ENCODE measurements at places on chromosomes 11 and 22.

DNA sequence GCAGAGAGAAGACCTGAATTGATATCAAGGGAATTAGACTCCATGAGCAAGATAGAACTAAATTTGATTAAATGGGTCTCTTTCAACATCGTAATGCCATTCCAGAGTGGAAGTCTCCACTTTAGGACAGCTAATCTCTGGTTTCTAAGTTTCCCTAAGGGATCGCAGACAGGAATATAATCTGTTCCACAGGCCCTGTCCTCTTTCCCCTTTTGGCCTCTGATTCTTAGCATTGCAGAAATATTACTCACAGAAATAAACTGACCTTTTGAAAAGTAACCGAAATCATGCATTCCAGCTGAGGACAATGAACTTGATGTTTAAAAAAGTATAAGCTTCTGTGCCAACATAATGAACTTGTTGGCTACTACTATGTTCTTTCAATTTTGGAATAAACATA is 227.8 kb downstream of the ETS1 start:
- DNase-seq, result no peak

GRCh38 chr11:104118105-104118744 is 45.7 kb downstream of the PDGFD start:
- DNase-seq, result no peak

DNA sequence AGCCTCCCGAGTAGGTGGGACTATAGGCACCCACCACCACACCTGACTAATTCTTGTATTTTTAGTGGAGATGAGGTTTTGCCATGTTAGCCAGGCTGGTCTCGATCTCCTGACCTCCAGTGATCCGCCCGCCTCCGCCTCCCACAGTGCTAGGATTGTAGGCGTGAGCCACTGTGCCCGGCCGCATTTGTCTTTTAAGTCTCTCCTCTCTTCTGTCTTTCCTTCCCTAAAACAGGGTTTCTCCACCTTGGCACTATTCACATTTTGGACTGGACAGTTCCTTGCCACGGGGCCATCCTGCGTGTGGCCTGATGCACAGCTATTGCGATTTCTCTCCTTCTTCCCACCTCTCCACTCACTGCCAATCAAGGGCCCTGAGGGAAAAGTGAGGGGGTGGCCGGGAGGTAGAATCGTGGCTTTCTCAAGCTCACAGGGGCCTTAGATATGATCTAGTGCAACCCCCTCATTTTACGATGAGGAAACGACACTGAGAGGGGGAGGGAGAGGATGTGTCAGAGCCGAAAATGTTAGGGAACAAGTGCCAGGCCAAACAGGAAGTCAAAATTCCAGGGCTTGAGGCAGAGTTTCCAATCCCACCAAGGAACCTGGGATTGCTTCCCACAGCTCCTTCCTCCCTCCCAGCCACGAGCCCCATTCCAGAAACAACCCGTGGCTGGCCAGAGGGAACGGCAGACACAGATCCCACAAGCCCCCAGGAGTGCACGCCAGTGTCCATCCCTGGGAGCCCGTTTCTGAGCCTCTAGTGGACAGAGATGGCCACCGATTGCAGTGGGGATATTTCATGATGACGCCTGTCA is 21.2 kb downstream of the SCGB1A1 start:
- DNase-seq, result no peak

GRCh38 chr11:105130189-105130813 is 9.3 kb downstream of the CARD18 start:
- no peak for DNase-seq

DNA sequence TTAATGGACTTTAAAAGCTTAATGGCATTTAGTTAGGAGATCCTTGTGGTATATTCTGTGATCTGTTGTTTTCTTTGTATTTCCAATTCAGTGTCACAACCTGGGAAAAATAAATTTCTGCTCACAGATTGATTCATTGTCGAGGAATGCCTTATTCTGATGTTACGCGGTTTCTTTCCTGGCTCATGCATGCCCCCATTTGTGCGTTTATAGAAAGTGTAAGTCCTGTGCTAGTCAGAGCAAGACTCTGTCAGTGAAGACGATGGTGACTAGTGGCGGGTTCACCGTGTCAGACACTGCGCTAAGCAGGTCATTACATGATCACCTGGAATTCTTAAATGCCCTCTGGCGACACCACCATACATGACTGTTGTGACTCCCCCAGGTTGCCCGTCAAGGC is 169.4 kb downstream of the TBC1D22A start:
- no peak for DNase-seq

Data from stimulated activated CD8-positive, alpha-beta memory T cell treated with anti-CD3 and anti-CD28 coated beads, Interleukin-15, amount 100 ng/mL, for 4 hours (primary cell).